A549 treated with CpdA at 1 μM for 4 hours (cell line): ENCODE measurements at places on chromosomes 11 and 22. TPM values are rescaled to one million over a fixed set of nuclear protein-coding genes. Genes with fewer than 3 reads are reported as not detected.

Gene SIK2
- 4.9 to 5.6 TPM (median 5.1 TPM) in 5 replicates for total RNA-seq

Gene TRPM5
- not detected in 5 replicates for total RNA-seq

Gene MYEOV
- 99.6 to 113 TPM (median 112 TPM) in 5 replicates for total RNA-seq

Gene MS4A7
- not detected in 5 replicates for total RNA-seq

Gene APOA5
- not detected in 5 replicates for total RNA-seq

Gene AMPD3
- 7.8 to 10.1 TPM (median 8.8 TPM) in 5 replicates for total RNA-seq

Gene GRAP2
- total RNA-seq: not detected in 5 replicates

Gene BATF2
- 0.71 to 1.3 TPM (median 1.1 TPM) in 5 replicates for total RNA-seq

Gene GLYAT
- total RNA-seq: not detected in 5 replicates

Gene ANO1
- total RNA-seq: 1.1 to 2.5 TPM (median 1.4 TPM) in 5 replicates

Gene GP1BB
- 1.2 to 1.5 TPM (median 1.5 TPM) in 4 of 5 replicates, not detected in the other for total RNA-seq
